Pulmonary artery endothelial cell (primary cell): ENCODE measurements at places on chromosomes 5 and 9. TPM values are rescaled to one million over a fixed set of nuclear protein-coding genes. Genes with fewer than 3 reads are reported as not detected.

GRCh38 chr9:91285729-91286353 lies 75.9 kb downstream of the AUH start:
- DNase-seq: peak; percentile 41

The PITX1 gene
- total RNA-seq: 0.04 and 0.26 TPM in 2 replicates

The COL15A1 gene
- total RNA-seq: not detected in 2 replicates

DNA sequence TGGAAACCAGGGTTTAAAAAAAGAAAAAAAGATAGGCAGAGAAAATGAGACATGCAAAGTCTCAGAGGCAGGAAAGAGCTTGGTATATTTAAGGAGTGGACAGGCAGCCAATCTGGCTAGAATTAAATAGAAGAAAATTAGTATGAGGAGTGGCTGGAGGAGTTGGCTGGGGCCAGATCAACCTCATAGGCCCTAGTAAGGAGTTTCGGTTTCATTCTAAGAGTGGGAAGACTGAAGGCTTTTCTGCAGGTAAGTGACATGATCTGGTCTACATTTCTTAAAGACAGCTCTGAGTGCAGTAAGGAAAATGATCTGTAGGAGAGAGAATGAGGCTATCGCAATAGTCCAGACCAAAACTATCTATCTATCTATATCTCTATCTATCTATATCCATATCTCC lies 27.5 kb downstream of the ADRB2 start:
- no peak for DNase-seq

The DDX4 gene
- total RNA-seq: not detected in 2 replicates

The ADAMTSL1 gene
- 24.1 and 26.9 TPM in 2 replicates for total RNA-seq

The CCDC187 gene
- total RNA-seq: not detected in 2 replicates

The RASGEF1C gene
- not detected in 2 replicates for total RNA-seq
